ENCODE measurements at places on chromosomes 2 and 18. TPM values are rescaled to one million over a fixed set of nuclear protein-coding genes. Genes with fewer than 3 reads are reported as not detected.

The CCDC121 gene
- total RNA-seq: 10.9 TPM

- no peak for DNase-seq
These were observed 147.6 kb upstream of the CAB39 start for GRCh38 chr2:230564805-230565779.

DNA sequence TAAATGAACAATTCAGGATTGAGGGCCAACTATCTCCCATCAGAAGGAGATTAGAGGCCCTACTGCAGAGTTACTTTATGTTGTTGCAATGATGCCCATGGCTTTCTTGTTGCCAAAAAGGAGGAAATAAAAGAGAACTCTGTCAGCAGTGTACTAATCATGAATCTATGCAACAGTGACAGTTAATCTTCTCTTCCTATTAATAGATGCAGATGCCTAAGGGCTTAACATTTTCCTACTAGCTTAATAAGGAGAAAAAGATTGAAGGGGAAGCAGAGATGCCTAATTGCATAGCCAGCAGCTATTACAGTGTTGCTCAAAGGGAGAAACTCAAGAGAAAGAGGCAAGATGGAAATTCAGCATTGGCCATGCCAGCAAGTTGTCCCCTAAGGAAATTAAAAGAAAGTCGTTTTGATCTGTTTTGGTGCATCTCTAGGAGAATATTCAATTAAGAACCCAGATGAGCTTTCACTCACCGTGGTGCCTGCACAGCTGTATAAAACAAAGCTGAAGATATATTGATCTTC, 107.1 kb upstream of the KCNJ3 start:
- no peak for DNase-seq

DNA sequence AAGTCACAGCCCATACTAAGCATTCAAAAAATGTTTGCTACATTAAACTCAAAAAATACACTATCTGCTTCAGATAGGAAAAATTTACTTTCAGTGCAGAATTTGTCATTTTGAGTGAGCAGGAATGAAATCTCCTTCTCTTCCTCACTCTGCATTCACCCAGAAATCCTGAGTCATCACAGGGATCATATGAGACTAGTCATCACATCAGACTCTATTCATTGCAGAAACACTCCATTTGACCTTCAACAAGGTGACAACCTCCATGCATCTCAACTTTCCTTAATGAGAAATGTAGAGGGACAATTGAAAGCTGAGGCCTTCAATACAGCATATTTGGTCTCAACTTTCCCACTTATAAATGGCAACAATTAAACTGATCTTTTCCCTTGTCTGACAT, 130.4 kb upstream of the CYP26B1 start:
- DNase-seq: peak; percentile 25

All from SK-MEL-5 (cell line).